ENCODE measurements at places on chromosomes 5 and 9.

GRCh38 chr5:128869970-128870369, 95.3 kb upstream of the SLC27A6 start:
- no peak for DNase-seq

GRCh38 chr9:77111408-77111807, 65.9 kb upstream of the VPS13A start:
- no peak for DNase-seq

DNA sequence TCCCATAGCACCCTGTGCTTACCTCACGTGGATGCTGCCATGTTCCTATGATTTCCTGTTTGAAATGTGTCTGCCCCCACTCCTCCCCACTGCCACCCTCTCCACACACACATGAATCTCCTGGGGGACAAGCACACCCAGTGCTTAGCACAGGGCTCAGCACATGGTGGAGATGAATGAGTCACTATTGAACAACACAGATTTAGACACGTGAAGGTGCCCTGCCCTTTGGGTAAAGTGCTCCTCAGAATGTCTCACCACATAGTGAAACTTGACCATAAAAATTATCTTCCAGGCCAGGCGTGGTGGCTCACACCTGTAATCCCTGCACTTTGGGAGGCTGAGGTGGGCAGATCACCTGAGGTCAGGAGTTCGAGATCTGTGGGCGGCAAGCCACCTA, 98.8 kb upstream of the PCA3 start:
- no peak for DNase-seq

DNA sequence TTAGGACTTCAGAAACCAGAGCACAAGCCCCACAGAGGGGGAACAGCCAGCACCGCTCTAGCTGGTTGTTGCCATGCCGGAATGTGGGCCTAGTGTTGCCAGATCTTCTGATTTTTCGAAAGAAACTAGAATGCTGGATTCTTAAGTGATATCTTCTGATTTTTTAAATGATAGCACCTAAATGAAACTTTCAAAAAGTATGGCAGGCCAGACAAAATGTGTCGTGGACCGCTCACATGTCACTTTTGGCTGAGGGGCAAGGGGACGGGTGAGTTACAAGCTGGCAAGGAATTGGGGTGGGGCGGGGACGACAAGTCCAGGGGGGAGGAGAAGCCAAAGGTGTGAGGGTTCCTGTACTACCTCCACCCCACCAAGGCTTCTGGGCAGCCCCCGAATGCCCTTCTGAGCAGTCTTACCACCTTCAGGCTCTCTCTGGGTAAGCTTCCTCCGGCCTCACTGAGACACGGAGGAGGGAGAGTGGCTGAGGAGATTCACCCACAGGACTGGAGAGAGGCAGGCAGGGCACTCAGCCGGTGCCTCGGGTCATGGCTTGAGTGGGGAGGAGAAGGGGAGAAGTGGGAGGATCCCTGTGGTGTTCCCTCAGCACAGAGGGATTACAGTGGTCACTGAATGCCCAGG, 10.3 kb downstream of the B4GALT7 start:
- DNase-seq: no peak

DNA sequence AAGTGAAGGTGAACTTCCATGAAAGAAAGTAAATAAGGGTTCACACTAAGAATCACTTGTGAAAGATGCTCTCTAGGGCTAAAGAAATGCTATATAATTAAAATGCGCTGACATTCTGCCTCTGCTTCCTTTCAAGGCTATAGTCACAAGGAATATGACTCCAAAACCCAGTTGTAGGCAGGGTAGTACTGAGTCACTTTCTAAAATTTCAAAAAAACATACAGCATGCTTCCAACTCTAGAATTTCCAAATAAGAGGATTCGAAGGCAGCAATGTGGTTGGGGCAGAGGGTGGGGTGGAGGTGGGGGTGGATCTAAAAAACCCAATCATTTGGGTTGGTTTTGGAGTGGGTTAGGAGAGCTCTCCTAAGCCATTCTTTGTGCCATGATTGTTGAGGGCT, 84.6 kb downstream of the HMHB1 start:
- DNase-seq: no peak

Measured in right lobe of liver (tissue), 6 donors.